ENCODE measurements at places on chromosomes 3 and 15.
A peak's percentile ranks its signal among the peaks of the same experiment; 100 is the strongest.

DNA sequence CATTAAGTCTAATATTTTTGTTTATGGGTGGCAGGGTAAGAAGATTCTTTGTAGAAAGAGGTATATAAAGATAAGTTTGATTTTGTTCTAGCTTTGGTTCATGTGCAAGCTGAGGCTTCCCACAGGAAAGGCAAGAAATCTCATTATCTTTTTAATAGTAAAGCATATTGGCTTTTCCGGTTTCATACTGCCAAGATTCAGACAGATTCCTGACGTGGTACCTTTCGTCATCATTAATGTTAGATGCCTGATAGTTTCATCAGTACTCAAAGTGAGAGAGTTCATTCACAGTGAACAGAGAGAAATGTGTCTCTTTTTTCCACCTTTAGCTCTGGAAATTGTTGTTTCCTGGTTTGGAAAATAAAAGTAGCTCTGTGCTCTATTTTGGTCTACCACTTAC is 16.5 kb downstream of the TPM1 start:
- DNase-seq = no peak

DNA sequence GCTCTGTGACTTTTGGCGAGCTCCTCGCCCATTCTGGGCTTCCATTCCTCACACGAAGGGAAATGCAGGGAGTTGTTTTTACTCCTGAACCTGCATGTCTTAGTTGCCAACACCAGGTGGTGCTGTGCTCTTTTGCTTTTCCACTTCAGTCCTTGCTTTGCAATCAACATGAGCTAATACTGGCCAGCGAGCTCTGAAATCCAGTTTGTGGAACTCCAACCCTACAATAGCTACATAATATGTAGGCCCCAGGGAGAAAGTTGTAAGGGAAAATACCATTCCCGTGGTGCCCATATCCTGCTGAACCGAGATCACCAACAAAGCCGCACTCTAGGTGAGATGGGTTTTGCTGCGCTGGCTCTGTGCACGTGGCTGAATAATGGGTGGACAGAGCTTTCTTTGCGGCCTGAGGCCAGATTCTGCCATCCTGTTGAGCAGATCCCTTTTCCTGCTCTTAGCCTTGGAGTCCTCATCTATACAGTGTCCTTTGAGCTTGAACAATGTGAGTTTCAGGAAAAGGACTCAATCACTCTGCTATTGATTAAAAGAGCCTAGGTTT is 25.0 kb downstream of the LSM3 start:
- peak; percentile 30 for DNase-seq

- no peak for DNase-seq
Measured at GRCh38 chr3:86225461-86225860, 765.5 kb downstream of the VGLL3 start.

DNA sequence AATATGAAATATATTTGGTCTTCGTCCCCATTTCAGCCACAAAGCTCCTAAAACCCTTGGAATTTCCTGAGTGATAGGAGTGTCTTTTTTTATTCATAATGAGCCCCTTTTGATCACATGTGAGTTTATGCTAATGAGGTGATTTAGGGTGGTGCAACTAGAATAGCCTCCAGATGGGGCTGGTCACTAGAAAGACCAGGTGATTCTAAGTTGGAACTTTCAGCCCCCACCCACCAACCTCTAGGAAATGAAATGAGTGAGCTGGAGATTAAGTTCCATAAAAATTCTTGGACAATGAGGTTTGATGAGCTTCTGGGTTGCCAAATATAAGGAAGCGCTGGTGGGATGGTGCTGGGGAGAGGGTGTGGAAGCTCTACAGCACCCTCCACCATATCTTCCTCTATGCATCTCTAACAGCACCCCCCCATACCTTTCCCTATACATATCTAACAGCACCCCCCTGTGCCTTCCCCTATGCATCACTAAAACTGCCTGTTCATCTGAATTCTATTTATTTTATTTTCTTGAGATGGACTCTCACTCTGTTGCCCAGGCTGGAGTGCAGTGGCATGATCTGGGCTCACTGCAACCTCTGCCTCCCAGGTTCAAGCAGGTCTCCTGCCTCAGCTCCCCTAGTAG is 2.1 kb upstream of the SMCO1 start:
- no peak for DNase-seq

DNA sequence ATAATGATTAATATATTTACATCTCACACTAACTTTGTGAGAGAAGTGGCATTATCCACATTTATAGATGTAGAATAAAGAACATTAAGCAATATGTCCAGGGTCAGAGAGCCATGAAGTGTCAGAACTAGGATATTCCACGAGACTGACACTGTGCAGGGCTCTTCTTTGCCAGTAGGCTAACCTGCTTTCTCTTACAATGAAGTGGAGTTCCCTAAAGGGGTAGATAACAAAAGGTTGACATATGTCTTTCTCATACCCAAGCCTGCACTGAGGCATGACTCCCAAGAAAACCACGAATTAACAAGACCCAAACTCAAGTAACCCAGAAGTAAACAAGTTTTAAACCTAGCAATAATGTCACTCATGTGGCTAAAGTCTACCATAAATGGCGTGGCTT is 191.5 kb upstream of the SLC2A2 start:
- no peak for DNase-seq

DNA sequence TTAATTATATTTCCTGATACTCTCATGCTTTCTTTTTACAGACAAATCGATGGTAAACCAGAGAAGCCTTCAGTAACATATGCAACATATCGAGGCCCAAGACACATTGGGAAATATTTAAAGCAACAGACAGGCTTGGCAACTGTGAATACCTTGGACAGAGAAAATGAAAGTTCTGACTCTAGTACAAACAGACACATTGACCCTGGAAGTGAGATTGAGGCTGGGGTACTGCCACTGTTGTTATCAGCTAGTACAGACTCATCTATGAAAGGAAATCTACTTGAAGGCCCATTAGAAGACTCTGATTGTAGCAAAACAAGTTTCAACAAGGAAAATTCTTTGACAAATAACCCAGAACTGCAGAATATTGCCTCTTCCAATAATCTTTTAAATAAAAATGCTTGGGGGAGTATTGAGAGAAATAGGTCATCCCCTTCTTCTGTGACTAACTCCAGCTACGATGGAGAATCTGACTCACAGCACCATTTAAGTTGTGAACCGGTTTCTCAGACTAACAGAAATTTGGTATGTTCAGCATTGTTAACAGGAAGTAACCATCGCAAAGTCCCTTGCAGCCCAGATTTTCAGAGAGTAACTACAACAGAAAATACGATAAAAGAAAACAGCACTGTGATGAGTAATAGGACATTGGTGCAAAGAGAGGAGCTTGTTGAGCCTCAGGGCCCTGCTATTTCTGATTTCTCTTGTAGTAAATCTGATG is 50.2 kb downstream of the CRYBG3 start:
- DNase-seq = peak; percentile 21

DNA sequence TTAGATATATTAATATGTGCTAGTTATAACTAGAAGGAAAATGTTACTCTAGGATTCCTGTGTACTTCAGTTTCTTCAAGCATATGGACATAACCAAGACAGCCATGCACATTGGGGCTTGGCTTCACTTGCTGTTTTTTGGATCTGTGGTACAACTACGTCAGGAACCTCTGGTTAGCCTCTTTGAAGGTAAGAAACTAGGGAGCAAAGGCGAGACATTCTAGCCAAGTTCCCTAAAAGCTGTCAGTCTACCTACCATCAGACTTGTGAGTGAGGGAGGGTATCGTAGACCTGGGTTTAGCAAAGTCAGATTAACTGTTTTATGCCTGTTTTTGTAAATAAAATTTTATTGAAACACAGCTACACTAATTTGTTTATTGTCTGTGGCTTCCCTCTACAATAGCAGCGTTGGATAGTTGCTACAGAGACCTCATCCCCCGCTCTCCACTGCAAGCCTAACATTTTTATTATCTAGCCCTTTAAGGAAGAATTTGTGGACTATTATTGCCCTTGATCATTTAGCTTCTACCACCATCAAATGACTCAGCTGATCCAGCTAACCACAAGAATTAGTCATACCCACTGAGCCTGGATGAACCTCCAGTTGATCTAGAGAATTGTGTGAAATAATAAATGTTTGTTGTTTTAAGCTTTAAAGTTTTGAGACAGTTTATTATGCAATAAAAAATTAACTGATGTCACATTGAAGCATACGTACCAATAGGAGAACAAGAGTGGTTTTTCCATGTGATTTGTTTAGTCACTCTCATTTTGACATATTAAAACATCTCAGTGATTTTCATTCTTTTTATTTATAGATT is 58.1 kb downstream of the RSRC1 start:
- DNase-seq = no peak

DNA sequence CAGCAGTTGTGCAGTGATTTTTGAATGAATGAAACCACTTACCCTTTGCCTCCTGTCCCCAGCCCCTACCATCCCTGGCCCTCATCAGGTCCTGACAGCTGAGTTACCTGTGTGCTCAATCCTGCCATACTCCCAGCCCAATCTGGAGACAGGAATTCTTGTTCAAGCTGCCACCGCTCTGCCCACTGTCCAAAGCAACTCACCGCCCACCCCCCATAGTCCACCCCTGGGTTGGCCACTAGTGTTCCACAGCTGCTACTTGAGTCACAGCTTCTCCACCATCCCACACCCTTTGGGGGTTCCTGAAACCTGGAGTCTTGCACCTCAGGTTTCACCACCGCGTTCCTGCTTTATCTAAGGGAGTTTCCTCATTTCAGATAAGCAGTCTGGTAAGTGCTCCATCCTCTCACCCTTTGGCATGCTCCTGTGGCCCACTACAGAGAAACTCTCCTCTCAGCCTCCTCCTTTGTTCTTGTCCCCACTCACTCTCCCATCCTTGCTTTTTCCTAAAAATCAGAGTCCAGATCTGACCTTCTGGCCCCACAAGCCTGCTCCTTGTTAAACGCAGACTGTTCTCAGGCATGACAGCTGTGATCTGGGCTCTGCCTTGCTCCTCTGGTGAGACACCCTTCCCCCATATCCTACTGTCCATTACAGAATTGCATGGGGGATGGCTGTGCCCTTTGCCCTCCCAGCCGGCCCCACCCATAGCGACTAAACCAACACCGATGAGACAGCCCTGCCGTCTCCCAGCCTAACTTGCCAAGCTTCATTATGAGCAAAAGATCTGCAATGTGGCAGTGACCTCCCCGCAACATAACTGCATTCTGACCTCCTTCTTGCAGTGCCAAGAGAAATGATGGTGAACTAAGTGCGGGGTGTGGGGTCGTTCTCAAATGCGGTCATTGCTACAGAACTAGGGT is 50.0 kb downstream of the CYP19A1 start:
- no peak for DNase-seq

DNA sequence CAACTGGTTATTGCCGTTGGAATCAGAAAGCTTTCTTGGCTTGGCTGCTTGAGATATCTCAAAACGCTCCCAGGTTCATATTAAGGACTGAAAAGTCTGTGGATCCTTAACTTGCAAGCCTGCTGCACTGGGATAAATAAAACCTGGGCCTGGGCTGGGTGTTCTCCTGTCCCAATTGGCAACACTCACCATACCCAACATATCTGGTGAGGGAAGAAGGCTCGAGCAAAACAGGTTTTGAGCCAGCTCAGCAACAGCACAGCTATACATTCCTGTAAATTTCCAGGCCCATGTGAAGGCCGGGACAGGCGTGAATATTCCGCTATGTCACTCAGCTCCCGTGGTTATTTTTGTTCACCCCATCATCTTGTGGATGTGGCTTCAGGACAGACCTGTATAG is 169.0 kb upstream of the BCL6 start:
- DNase-seq = no peak

GRCh38 chr3:143163562-143164100 is 44.1 kb downstream of the CHST2 start:
- DNase-seq = no peak

- DNase-seq = no peak
Measured at GRCh38 chr3:184688882-184689271, 23.0 kb downstream of the MAGEF1 start.

GRCh38 chr15:77633134-77633912 is 611 bp upstream of the LINGO1 start:
- DNase-seq = peak; percentile 39

DNA sequence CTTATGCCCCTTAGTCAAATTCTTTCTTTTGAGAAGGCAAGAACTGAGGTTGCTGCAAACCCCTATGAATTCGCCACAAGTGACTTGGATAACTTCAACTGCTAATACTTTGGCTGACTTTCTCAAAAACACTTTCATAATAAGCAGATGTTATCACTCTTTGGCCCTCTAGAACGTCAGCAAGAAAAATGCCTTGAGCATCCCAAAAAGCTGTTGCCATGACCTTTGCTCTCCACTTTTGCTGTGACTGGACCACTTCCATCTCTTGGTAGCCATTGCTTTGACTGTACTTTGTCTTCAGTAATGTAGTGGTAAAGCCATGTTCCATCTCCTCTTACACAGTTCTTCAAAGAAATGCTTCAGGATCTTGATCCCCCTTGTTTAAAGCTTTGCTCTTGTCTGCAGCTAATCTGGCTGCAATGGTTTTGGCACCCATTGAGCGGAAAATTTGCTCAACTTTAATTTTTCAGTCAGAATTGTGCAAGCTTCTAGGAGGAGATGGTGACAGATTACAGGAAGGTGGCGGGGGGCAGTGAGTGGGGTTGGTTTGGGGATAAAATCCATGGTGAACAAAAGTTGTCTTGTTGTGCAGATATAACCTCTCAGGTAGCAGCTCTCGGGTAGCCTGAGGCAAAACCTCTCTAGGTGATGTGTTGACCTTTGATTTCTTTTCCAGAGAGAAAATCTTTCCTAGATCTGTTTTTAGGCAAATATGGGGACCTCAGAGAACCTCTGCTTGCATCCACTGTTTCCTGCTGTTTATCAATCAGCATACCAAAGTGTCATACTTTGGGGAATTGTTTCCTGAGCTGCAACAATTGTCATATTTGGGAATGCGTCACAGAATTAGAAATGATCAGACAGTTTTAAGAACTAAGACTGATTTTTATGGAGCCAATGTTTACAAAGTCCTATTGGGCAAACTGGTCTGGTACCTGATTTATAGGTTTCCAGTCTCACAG is 83.6 kb downstream of the CCR1 start:
- DNase-seq = no peak

DNA sequence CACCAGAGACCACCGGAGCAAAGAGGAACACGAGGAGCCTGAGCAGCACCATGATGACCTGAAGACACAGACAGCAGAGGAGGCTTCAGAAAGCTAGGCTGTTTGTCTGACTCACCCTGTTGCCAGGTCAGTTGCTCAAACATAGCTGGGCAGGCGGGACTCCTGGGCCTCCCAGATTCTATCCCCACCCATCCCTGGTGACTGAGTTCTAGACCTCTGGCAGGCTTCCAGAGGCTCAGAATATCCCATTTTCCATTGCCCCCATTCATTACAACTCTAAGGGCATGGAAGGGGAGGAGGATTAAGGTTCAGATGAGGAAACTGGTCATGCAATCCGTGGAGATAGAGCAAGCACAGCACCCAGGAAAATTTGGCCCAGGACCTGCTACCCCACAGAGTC is at the start of gene CDHR4:
TSS of gene CDHR4 (minus strand) at position 113 of the 400 bp plus-strand sequence. CDS start at position 52, 61 bp downstream.
- no peak for DNase-seq

- no peak for DNase-seq
Measured at GRCh38 chr3:115851571-115851970, 228.3 kb downstream of the GAP43 start.

- no peak for DNase-seq
Measured at GRCh38 chr3:17006132-17006852, 121.5 kb downstream of the PLCL2 start.

Measured in activated CD4-positive, alpha-beta T cell treated with anti-CD3 and anti-CD28 coated beads, Interleukin-2, amount 50 U/mL, for 4 hours (primary cell).